Psoas muscle (tissue), 8 donors: ENCODE measurements at places on chromosomes 2 and 18. TPM values are rescaled to one million over a fixed set of nuclear protein-coding genes. Genes with fewer than 3 reads are reported as not detected.
A peak's percentile ranks its signal among the peaks of the same experiment; 100 is the strongest.

DNA sequence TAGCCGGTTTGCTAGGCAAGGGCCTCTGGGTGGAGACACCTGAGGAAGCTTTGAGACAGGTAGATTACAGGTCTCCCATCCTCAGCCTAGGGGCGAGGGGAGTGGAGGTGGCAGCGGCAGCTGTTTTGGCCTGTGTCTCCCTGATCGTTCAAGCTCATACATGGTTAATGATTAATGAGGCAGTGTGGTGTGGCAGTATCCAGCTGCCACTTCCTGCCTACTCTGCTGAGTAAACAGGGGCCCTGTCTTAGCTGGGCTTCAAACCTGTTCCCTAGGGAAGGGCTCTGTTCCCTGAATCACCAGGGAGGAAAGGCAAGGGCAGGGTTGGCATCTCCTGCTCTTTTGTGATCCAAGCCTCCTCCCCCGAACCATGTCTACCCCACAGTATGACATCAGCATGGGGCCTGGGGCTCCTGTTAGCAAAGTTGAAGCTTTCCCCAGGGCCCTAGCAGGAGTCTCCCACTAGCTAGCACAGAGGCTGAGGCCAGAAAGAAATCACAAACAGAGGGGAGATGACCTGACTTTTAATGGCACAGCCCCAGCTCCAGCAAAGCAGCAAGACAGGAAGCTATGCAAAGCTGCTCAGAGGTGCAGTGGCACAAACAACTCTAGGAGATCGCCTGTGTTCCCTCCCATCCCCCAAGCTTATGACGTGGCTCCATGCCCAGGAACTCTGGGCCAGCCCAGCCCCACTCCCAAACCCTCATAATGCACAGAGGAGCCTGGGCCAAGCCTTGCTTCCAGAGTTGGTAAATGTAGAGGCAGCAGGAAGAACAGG, 3.7 kb upstream of the TUBA4B start:
- DNase-seq, result peak; percentile 53

DNA sequence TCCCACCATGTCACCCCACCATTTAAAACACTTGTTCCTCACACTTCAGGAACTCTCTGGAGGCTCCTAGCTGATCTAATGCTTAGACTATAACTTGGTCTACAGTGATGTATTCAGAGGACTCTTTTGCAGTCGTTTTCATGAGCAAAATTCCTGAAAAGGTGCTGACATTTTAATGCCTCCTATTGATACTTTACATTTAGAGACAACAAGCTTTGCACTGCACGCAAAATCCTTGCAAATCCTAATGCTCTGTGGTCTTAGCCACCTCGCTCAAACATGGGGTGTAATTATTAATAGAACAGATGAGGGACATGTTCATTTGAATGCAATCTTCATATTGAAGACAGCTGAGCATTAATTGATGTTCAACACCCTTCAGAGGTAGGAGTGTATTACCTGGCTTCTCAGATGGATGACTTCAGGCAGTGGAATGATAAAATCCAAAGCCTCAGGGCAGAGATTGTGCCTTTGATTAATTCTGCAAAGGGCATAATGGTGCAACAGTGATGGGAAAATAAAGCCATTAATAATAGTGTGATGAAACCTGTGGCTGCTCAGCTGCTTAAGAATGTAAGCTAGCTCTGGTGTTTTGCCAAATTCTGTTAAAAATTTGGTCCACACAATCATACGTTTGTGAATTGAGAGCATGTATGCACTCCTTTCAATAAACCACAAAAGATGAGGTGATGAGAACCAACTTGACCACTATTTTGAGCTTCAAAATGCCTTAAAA, 5.4 kb downstream of the CTAGE1 start:
- no peak for DNase-seq

- no peak for DNase-seq
Observed at GRCh38 chr2:67479261-67479660, 82.1 kb downstream of the ETAA1 start.

- DNase-seq, result no peak
Observed at GRCh38 chr2:69694894-69695849, 46.8 kb upstream of the ANXA4 start.

Gene SERPINB4
- total RNA-seq, result not detected

Gene HNMT
- total RNA-seq, result 3.5 TPM
